ENCODE measurements at places on chromosomes 6 and 20. TPM values are rescaled to one million over a fixed set of nuclear protein-coding genes. Genes with fewer than 3 reads are reported as not detected.
A peak's percentile ranks its signal among the peaks of the same experiment; 100 is the strongest.

- no peak for DNase-seq
Measured at GRCh38 chr6:22896696-22897095, 327.3 kb downstream of the HDGFL1 start.

- no peak for DNase-seq
Measured at GRCh38 chr6:16576451-16577368, 184.6 kb downstream of the ATXN1 start.

DNA sequence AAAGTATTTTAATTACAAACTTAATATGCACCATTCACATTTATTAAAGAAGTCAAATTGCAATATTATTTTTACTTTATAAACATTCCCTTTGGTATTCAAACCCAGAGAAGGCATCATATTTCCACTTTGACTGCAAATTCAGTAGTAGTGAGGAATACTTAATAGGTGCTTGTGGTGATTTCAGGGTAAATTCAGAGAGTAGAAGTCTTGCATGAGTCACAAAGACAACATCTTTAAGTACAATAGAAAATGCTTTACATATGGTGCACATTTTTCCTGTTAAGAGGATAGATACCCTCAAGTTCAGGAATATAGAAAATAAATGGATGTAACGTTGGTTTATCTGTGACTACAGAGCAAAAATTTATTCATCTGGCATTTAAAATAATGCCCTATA lies 390.2 kb downstream of the TENT5A start:
- no peak for DNase-seq

- DNase-seq: no peak
Measured at GRCh38 chr20:50138120-50138478, 15.4 kb downstream of the PEDS1 start.

DNA sequence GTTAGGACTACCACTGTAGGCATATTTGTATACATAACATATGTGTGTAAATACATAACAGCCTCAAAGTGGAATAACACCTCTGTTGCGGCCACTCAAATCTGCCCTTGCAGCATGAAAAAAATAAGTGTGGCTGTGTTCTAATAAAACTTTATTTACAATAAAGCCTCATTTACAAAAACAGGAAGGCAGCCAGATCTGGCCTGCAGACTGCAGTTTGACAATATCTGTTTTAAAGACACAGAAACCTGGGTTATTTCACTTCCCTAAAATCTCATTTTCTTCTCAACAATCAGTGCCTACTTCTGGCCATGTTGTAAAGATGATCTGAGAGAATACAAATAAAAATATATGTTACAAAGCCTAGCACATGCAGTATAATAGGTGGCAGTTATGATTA lies 53.9 kb upstream of the SCML4 start:
- no peak for DNase-seq

DNA sequence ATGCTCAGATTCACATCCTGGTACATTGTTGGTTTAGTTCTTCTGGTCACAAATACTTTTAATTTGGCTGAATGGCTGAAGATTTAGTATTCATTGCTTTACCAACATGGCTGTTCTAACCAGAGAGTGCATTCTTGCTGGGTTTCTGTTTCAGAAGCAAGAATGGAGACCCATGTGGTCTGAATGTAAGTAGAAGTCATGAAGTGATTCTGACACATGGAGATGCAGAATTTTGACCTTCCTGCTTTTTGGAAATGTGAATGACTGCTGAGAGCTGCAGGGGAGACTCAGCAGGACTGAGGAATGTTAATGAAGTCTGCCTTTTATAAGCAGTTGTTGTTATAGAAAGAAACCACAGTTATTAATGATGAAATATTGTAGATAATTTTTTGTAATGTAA lies 576.1 kb upstream of the MARCKS start:
- no peak for DNase-seq

DNA sequence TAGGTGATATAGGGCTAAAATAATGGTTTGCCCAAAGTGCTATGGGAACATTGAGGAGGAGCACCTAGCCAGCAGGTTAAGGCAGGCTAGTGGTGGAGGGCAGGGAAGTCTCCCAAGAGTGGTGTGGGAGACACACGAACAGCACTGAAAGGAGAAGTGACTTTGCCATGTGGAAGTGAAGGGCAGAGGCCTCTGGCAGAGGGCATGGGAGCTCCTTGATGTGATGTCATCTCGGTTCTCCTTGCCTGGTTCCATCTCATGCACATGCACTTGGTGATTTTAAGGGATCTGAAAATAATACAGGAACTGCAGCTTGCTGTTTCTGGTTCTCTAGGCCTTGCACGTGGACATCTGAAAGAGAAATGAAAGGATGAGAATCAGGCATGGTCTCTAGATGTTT lies 4.7 kb upstream of the MAP3K4 start:
- DNase-seq: no peak

DNA sequence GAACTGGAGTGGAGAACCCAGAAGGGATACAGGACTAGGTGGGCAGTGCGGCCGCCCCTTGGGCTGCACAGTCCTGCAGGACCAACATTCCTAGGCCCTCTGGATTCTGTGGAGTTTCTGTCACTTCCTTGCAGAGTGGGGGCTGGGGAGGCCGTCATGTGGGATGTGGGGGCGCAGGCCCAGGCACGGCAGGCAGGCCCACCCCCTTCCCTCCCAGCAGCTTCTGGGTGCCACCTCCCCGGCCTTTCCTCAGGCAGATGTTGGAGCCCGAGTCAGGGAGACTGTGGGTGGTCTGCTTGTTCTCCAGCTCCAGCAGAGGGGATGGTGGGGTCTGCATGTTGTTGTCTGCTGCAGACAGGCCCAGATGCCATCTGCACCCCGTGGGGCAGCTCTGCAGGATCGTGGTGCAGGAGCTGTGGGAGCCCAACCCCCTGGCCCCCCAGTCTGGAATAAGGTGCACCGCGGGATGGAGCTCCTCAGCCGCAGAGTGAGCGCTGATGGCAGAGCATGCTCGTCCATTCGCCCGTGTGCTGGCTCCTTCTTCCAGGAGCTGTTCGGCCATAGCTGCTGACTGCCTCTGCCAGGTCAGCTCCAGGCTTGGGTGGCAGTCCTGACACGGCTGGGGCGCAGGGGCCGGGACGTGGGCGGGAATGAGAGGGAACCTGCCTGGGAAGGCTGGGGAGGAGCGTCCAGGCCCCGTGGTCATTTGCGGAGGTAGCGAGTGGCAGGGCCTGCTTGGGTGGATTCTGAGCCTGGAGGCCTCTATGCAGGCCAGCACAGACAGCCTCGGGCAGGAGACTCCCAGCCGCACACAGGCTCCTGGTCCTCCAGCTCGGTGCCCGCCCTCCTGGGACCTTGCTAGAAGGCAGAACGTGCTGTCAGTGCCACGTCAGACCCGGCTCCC lies 18.1 kb downstream of the SLC17A9 start:
- no peak for DNase-seq

GRCh38 chr20:13199279-13199678 lies 21.8 kb upstream of the ISM1 start:
- no peak for DNase-seq

- peak; percentile 69 for DNase-seq
Measured at GRCh38 chr6:24910961-24911725, 24.6 kb downstream of the RIPOR2 start.

DNA sequence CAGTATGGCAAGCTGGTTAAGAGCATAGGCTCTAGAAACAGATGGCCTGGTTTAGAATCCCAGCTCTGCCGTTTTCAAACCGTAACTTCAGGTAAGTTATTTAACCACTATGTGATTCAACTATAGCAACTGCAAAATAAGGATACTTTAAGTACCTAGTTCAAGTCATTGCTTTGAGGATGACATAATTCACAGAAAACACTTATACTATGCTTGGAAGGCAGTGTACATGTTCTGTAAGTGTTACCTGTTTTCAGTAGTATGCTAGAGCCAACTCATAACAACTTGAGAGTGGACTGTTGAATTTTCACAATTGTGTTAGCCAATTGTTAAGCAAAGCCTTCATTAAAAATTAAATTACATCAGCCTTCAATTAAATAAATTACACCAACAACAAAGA lies 134.8 kb upstream of the BEND6 start:
- no peak for DNase-seq

GRCh38 chr6:15553736-15554294 lies 109.0 kb downstream of the DTNBP1 start:
- no peak for DNase-seq

Gene SIRPB1
- 0.11 TPM for total RNA-seq

Gene RAD21L1
- 0.77 TPM for total RNA-seq

Gene SLC17A4
- 0.07 TPM for total RNA-seq
